ENCODE measurements at places on chromosomes 1 and 21.
A peak's percentile ranks its signal among the peaks of the same experiment; 100 is the strongest.

GRCh38 chr1:245500546-245500945 lies 345.8 kb downstream of the KIF26B start:
- no peak for DNase-seq

GRCh38 chr1:219417610-219418009 lies 195.3 kb downstream of the ZC3H11B start:
- DNase-seq, result no peak

- DNase-seq, result no peak
Observed at GRCh38 chr1:167120899-167121298, 27.0 kb downstream of the STYXL2 start.

GRCh38 chr1:31593136-31593665 lies 16.9 kb downstream of the TINAGL1 start:
- DNase-seq, result no peak

DNA sequence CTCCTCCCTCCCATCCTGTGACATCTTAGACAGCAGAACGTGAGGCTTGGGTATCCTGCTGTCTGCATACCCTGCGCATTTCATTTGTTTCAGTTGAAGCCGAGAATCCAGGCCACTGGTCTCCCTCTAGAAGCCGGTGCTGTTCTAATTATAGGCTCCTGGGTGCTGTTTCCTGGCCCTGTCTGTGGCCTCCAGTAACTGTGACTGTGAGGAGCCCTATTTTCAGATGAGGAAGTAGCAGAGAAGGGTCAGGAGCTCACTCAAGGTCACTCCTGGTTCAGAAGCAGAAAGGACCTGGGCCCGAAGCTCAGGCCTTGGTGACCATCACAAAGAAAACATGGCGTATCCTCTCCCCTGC lies 24.0 kb downstream of the COQ8A start:
- DNase-seq, result no peak

DNA sequence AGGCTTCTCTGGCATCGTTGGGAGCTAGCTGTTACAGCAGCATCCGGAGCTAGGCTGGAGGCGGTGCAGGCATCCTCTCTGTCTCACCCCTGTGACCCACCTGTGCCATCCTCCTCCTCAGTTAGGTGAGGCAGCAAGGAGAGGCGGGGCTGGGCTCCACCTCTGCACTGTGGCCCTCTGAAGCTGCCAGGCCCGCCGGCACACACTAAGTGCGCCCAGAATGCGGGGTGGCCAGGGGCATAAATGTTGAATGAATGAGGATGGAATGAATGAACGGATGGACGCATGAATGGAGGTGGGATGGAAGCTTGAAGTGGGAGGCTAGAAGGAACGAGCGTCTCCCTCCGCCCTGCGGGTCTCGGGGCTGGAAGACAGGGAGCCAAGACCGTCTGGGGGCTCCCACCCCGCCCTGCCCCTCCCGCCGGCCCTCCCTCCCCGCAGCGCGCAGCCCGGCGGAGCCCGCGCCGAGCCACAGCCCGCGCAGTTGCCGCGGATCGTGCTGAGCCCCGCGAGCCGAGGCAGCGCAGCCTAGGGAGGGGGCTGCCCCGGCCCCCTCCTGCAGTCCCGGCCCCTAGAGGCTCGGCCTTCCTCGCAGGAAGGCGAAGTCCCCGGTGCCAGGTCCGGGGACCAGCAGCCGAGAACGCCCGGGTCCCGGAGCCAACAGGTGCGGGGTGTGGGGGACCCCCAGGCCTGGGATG lies at the start of gene HCRTR1:
Gene HCRTR1 (plus strand): TSS at position 472 of the 698 bp plus-strand sequence. CDS start 1,504 bp downstream, outside the sequence.
- no peak for DNase-seq

DNA sequence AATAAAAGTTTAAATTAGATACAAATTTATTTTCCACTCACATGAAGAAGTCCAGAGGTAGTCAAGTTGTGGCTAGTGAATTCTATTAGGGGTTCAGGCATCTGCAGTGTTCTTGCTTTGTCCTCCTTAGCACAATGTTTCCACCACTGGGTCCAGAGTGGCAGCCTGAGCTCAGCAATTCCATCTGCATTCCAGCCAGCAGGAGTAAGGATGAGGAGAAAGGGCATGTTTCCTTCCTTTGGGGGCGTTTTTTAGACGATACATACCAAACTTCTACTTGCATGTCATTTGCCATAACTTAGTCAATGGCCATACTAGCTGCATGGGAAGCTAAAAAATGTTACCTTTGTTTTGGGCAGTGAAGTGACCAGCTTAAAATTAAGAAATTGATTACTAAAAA lies 98.5 kb upstream of the VANGL1 start:
- DNase-seq, result no peak

GRCh38 chr1:183164340-183164739 lies 21.7 kb upstream of the LAMC2 start:
- no peak for DNase-seq

DNA sequence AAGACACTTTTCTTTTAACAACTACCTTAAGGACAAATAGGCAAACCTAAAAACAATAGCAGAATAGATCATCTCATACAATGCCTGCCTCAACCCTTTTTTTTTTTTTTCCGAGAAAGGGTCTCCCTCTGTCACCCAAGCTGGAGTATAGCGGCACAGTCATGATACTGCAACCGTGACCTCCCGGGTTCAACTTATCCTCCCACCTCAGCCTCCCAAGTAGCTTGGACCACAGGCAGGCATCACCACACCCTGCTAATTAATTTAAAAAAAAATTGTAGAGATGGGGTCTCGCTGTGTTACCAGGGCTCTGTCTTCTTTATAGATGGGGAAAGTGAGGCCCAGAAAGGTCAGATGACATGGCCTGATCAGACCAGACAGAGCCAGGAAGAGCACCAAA lies 7.9 kb downstream of the SH3BGRL3 start:
- no peak for DNase-seq

DNA sequence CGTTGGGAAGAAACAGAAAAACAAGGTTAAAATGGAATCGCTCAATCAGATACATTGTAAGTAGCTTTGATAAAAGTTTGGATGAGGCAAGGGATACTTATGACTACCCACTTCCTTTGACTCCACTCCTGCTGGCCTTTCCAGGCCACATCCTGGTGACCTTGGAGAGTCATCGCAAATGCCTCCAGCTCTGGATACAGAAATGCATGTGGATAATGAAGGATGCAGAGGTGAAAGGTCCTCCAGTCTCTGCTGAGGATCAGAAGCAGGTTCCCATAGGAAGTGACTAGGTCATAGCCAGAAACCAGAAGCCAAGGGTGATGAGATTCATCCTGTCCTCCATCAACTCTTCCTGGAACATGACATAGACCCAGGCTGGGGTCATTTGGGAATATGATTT lies 6.2 kb upstream of the CAMK1G start:
- DNase-seq, result no peak

DNA sequence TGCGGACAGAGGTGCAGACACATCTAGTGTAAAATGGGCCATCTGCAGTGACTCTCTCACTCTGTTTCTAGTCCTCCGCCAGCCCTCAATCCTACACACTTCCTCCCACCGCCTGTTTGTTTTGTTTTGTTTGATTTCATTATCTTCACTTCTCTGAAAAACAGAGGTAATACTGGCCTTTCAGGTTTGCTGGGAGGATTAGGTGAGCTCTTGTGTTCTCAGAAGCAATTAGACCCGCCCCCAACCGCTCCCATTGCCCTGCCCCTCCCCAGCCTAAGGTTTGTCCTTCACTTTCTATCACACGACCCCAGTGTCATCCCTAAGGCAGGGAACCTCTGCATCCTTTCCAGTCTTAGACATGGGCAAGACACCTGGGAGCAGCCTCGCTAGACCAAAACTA lies 43.2 kb upstream of the TACSTD2 start:
- DNase-seq, result no peak

GRCh38 chr1:177164380-177165068 lies at the start of gene ASTN1:
Gene ASTN1, minus strand, starts transcription at chr1:177164712. Its CDS starts 36 bp downstream, at chr1:177164676.
- no peak for DNase-seq

DNA sequence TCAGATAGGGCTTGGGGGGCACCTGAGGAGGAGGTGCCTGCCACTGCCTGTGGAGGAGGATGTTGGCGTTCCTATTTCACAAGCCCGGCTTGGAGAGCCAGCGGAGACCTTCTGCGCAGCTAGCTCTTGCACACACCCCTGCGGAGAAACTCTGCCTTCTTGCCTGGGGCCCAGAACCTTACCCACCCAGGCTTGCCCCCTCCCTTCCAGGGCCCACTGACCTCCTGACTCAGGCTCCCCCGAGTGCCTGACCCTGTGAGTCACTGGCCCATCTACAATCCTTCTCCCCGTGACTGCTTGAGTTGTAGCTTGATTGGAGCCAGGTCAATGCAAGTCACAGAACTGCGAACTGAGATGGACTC lies 3.4 kb downstream of the HES2 start:
- no peak for DNase-seq

DNA sequence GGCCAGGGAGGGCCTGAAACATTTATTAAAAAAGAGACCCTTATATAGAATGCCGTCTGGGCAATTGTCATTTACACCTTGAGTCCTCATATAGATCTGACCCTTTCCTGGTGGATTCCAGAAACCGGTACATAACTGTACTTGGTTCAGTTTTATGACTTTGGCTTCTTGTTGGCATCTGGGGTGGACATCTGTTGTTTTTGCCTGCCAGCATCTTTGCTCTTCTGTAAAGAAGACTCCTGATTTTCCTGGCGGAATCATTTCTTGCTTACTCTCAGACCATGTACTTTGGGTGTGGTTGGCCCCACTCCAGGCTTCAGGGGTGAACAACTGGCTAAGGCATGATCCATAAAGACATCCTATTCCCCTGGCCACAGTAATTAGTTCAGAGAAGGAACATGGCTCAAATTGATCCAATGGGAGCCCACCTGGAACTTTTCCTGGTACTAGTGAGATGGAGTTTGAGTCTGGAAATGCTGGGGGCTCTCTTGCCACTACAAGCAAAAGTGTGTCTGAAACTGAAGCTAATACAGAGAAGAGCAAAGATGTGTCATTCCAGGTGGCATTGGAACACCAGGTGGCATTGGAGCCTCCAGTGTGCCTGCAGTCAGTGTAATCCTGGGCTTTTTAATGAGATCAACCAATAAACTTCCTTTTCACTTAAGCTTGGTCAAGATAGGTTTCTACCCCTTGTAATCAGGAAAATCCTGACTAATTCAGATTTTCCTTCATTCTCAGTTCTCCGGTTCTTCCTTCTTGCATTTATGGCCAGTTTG lies 332.5 kb upstream of the CAMK1G start:
- no peak for DNase-seq

- DNase-seq, result peak; percentile 2
Observed at GRCh38 chr21:24290151-24290833, 1317.0 kb downstream of the MRPL39 start.

GRCh38 chr1:38950553-38950952 lies 8.9 kb upstream of the RHBDL2 start:
- DNase-seq, result no peak

DNA sequence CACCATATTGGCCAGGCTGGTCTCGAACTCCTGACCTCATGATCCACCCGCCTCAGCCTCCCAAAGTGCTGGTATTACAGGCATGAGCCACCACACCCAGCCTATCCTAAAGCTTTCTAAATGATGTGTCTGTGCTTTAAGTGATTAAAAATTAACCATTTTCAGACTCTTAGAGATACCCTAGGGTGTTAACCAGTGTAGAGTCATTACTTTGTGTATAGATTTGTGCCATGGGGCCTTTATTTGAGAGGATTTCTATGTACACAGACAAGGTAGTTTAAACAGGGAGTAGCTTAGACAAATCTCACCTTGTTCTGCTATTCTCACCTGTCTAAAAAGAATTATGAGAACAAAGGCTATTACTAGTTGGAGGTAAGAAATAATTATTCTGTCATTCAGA lies 12.7 kb upstream of the PLEKHM2 start:
- DNase-seq, result no peak

DNA sequence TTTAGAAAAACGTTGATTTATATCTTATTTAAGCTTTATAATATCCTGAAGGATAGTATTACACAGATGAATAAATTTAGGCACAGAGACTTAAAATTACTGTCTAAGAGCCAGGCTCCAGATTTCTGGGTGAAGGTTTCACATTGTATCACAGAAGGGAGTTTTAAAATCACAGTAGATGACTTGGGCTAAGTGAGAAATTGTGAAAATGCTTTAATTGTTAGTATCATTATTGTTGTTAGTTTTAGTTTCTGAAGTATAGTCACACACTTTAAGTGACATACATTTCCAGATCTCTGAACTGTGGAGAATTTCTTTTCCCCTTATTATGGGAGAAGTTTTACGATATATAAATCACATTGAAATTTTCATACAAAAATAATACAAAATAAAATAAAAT lies 83.5 kb downstream of the NDUFS5 start:
- DNase-seq, result no peak

- no peak for DNase-seq
Observed at GRCh38 chr1:87132284-87132870, 196.3 kb upstream of the LMO4 start.

GRCh38 chr1:158035976-158036583 lies 42.6 kb downstream of the KIRREL1 start:
- DNase-seq, result no peak

GRCh38 chr1:37473431-37474045 lies 842 bp upstream of the ZC3H12A start:
- DNase-seq, result no peak

DNA sequence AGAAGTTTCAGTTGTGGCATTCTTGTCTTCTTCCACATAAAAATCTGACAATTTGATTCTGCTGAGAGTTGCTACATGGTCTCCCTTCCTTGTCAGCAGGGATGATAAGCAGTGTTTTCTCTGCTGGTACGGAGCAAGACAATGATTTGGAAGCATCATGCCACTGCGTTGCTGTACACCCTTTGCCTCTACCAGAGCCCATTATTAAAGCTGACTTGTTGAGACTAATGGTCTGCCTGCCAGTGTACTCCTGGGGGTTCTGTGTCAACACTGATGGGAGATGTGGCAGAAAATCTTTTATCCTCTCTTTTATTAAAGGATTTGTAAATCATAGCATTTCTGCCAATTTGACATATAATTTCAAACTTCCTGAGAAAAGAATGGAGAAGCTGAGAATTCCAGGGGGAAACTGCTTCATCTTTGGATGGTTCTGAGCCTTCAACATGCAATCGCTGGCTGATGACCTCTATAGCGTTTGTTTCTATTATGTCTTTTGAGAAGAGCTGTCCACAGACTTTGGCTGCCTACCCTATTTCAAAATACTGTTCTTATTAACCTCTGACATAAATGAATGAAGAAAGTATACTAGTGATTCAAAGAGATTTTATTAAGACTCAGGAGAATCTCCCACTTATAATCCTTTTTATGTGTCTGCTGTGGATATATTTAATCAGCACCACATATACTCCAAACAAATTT lies 47.9 kb upstream of the DYNLT5 start:
- no peak for DNase-seq

DNA sequence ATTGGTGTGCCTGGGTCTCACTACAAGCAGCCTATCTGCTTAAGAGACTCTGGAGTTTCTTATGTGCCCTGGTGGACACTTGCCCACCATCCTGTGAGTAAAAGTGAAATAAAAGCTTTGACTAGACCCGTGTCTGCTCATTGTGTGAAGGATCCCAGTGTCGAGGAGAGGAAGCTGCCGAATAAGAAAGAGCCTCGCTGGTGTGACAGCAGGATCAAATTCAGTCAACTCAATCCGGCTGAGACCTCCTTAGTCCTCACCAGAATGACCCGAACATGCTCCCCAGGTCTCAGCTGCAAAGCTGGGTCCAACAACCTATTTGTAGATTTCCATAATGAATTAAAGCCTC lies 14.8 kb downstream of the CD2 start:
- DNase-seq, result no peak

GRCh38 chr1:109091839-109092193 lies 1.3 kb downstream of the TMEM167B start:
- DNase-seq, result no peak

GRCh38 chr21:42513151-42513984 lies at the start of gene SLC37A1:
Gene SLC37A1, plus strand, starts transcription at chr21:42513852. Its CDS starts 4,603 bp downstream, at chr21:42518455.
- peak; percentile 45 for DNase-seq
